ENCODE measurements at places on chromosomes 3 and 15.
A peak's percentile ranks its signal among the peaks of the same experiment; 100 is the strongest.

DNA sequence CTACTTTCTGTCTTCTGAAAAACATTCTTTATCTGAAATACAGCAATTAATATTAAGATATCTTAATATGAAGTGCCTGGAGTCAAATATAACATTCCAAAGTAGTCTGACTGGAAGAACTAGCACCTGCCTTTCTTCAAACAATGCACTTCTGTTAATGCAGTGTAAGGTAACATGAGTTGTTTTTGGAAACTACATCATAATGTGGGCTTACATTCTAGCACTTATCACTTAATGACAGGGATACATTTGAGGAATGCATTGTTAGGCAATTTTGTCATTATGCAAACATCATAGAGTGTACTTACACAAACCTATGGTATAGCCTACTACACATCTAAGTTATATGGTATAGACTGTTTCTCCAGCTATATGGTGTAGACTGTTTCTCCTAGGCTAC is 49.2 kb downstream of the SLC15A2 start:
- DNase-seq = no peak

GRCh38 chr3:144429719-144430121 is 458.1 kb downstream of the DIPK2A start:
- no peak for DNase-seq

DNA sequence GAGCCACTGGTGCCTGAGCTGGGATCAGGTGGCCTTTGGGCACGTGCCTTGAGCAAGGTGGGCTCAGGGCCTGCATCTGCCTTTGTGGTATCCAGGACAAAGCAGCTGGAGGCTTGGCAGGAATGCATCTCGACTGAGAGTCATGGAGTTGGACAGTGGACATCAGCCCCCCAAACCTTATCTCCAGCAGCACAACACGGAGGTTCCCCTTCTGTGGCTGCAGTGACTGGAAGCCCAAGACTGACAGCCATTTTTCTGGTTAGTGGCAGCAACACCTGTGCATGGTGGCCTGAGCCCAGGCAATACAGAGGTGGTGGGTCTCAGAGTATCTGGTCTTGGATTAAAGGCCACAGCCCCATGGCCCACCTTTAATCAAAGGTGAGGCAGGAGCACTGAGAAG is 27.8 kb upstream of the TSEN2 start:
- no peak for DNase-seq

GRCh38 chr3:13457593-13457992 is 22.5 kb upstream of the HDAC11 start:
- no peak for DNase-seq

DNA sequence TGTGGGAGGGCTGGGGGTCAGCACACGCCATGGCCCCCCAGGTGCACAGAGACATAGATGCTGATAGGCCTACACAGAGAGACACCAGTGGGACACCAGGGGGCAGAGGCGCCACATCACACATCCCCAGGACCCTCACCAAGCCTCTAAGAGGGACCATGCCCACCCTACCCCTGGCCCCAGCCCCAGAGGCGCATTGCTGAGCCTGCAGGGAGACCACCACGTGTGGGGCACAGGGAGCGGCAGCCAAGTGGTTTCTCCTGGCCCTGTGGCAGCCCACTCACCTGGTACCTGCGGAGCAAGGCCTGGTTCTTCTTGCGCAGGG is 1.2 kb downstream of the CCDC9B start:
- DNase-seq = no peak

- DNase-seq = no peak
Observed at GRCh38 chr3:39814007-39814406, 4.6 kb downstream of the MYRIP start.

GRCh38 chr3:73415118-73415517 is 209.6 kb downstream of the PDZRN3 start:
- DNase-seq = no peak

DNA sequence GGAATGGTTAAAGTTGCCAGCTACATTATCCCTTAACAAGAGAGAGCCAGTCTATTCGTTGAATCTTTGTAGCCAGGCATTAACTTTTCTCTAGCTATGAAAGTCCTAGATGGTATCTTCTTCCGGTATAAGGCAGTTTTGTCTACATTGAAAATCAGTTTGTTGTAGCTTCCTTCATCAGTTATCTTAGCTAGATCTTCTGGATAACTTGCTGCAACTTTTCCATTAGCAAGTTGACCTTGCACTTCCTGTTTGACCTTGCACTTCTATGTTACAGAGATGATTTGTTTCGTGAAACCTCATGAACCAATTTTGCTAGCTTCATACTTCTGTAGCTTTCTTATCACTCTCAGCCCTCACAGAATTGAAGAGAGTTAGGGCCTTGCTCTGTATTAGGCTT is 24.1 kb downstream of the TOPAZ1 start:
- DNase-seq = no peak

DNA sequence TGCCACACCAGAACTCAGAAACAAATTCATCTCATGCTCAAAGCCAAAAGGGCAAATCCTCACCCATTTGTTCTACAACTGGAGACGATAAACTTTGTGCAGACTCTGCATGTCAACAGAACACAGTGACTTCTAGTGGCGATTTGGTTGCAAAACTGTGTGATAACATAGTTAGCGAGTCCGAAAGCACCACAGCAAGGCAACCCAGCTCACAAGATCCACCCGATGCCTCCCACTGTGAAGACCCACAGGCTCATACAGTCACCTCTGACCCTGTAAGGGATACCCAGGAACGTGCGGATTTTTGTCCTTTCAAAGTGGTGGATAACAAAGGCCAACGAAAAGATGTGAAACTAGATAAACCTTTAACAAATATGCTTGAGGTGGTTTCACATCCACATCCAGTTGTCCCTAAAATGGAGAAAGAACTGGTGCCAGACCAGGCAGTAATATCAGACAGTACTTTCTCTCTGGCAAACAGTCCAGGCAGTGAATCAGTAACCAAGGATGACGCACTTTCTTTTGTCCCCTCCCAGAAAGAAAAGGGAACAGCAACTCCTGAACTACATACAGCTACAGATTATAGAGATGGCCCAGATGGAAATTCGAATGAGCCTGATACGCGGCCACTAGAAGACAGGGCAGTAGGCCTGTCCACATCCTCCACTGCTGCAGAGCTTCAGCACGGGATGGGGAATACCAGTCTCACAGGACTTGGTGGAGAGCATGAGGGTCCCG is 199.7 kb downstream of the AKAP13 start:
- DNase-seq = peak; percentile 26

DNA sequence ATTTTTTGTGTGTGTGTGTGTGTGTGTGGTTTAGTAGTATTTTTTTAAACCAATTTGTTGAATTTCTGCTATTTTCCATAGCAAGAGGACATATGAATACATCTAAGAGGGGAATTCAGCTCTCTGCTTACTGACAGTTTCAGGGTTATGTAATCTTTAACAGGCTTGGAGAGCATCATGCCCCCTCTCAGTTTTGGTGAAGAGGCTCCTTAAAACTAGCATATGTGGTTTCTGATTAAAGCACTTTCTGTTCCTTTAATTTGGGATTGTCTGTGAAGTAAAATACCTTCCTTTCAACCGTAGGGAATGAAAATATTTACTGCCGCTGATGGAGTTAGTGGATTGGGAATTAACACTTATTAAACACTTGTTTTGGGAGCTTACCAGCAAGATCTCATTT is 19.4 kb upstream of the NFKBIZ start:
- no peak for DNase-seq

DNA sequence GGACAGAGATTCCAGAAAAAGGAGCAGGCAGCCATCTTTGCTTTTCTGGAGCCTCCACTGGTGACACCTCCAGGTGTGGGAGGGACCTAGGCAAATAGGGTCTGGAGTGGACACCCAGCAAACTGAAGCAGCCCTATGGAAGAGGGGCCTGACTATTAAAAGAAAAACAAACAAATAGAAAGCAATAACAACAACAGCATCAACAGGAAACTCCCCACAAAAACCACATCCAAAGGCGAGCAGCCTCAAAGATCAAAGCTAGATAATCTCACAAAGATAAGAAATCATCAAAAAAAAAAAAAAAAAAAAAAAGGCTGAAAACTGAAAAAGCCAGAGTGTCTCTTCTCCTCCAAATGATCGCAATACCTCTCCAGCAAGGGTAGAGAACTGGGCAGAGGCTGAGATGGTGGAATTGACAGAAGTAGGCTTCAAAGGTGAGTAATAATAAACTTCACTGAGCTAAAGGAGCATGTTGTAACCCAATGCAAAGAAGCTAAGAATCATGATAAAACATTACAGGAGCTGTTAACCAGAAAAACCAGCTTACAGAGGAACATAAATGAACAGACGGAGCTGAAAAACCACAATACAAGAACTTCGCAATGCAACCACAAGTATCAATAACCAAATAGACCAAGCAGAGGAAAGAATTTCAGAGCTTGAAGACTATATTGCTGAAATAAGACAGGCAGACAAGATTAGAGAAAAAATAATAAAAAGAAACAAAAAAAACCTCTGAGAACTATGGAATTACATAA is 225.4 kb downstream of the CTNNB1 start:
- DNase-seq = peak; percentile 10

GRCh38 chr15:34754674-34755418 is at the start of gene GJD2:
TSS of gene GJD2 (minus strand) at chr15:34754998. CDS start at chr15:34754488, 510 bp downstream.
- no peak for DNase-seq

DNA sequence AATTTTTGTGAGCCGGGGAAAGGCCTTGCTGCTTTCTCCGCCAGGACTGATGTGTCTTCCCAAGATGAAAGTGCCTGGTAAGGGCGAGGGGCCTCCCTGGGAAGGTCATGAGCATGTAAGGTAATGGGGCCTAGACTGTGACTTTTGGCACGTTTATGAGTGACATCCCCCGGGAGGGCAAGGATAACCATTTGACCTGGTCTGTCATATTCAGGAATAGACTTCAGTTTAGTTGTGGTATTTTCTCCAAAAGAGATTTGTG is 631 bp upstream of the CNBP start:
- no peak for DNase-seq

DNA sequence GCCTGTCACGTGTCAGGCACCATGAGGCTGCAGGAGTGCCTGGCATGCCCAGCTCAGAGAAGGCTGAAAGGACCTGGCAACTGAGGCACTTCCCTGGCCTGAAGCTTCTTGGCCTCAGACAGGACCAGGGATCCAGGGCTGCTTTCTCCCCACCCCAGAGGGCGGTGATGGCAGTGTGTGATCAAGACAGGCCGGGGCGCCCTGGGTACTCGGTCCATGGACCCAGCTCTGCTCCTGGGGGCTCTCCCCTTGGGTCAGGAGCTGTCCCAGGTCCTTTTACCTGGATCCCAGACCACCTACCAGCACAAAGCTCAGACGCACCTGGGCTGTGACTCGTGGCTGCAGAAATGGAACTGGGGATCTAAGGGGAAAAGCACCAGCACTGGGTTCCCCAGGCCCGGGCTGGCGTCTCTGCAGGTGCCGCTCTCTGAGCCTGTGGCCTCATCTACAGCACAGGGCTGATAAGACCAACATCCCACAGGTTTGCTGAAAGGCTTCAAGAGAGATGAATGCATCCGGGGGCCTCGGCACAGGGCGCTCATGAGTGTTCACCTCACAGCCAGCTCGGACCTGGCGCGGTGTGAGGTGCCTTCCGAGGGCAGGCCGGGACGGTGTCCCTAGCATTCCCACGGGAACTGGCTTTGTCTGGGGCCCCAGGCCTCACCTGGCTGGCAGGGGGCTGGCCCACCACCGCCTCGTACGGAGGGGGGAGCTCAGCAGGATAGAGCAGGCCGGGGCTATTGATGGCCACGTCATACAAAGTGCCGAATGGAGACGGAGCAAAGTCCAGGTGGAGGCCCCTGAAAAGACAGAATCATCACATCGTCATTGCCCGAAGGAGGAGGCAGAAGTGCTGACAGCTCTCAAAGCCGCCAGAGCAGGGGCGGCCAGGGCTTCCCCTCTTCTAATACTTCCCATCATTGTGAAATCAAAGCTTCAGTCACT is 133.6 kb downstream of the NSMCE3 start:
- DNase-seq = no peak

DNA sequence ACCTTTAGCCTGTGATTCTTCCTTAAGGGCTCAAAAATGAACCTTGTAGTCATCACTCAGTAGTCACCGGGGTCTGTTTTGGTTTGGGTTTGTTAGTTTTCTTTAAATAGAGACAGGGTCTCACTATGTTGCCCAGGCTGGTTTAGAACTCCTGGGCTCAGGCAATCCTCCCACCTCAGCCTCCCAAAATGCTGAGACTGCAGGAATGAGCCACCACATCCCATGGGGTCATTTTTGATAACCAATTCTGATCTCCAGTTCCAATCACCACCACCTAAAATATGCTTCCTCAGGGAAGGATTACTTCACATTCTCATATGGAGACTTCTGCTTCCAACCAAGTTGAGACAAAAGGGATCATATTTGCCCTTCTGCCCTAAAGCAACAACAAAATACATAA is 22.1 kb downstream of the ATP13A3 start:
- DNase-seq = no peak

- DNase-seq = no peak
Observed at GRCh38 chr3:49076116-49076515, 17.8 kb downstream of the QRICH1 start.

- no peak for DNase-seq
Observed at GRCh38 chr15:61681038-61681418, 379.2 kb downstream of the VPS13C start.

GRCh38 chr15:68348081-68348480 is 70.5 kb downstream of the FEM1B start:
- DNase-seq = no peak

- no peak for DNase-seq
Observed at GRCh38 chr3:30680789-30681648, 74.6 kb downstream of the TGFBR2 start.

- DNase-seq = no peak
Observed at GRCh38 chr3:11588755-11589154, 55.0 kb downstream of the VGLL4 start.

DNA sequence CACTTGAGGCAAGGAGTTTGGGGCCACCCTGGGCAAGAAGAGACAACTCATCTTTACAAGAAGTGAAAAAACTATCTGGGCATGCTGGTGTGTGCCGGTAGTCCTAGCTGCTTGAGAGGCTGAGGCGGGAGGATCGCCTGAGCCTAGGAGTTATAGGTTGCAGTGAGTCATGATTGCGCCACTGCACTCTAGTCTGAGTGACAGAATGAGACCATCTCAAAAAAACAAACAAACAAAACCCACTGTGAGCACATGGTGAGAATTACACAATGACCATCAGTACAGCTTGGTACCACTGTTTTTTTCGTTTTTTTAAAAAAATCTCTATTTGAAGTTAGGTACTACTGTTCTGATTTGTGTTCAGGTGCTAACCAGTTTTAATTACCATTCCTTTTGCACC is 13.6 kb downstream of the VPS39 start:
- DNase-seq = no peak

- DNase-seq = no peak
Observed at GRCh38 chr3:57956119-57956832, 51.9 kb upstream of the FLNB start.

Data from CD4-positive, alpha-beta T cell treated with Interleukin-12 subunit alpha and Interleukin-12 subunit beta, for 1 hour (primary cell).